Hematopoietic multipotent progenitor cell treated with erythropoietin and hydrocortisone succinate and interleukin-3 and kit ligand, for 17 days (in vitro differentiated cells): ENCODE measurements at places on chromosomes 6 and 20.
A peak's percentile ranks its signal among the peaks of the same experiment; 100 is the strongest.

DNA sequence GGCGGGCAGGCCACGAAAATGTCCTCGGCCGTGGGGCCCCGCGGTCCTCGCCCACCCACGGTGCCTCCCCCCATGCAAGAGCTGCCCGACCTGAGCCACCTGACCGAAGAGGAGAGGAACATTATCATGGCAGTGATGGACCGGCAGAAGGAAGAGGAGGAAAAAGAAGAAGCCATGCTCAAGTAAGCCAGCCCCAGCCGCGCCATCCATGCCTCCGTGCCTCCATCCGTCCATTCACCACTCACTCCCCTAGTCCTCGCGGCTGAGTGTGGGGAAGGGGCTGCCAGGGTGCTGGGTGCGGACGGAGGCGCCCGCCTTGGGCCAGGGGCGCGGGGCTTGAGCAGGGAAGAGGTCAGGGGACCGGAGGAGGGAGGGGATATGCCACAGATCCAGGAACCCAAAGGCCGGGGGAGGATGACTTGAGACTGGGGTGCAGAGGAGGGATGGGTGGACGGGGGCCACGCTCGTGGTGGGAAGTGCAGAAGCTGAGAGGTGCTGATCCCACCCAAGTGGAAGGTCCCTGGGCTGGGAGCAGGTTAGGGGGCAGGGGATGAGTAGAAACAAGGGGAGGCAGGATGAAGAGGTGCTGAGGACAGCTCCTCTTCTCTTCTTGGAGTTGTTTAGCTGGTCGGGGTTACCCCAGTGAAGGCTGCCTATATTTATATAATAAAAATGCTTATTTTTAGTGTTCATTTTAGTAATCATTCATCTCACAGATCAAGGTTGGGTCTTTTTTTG is 825 bp downstream of the RIMS1 start:
- no peak for DNase-seq

- no peak for DNase-seq
Observed at GRCh38 chr20:49207076-49207475, 12.1 kb upstream of the DDX27 start.

DNA sequence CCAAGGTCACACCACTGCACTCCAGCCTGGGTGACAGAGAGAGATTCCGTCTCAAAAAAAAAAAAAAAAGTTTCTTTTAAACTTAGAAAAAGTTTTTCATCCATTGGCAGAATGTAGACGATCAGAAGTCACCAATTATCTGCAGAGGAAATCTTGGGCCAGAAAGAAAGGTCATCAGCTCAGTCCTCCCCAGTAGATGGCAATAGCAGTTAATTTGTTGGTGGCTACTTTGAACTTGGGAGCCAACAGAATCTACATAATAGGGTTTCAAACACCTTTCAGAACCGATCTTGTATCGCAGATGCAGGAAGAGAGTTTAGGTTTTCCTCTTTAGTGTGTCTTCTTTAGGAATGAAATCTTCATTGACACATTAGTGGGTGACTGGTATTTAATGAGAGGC is 41.7 kb downstream of the LBP start:
- no peak for DNase-seq

- no peak for DNase-seq
Observed at GRCh38 chr20:46808565-46808964, 86.1 kb upstream of the EYA2 start.

DNA sequence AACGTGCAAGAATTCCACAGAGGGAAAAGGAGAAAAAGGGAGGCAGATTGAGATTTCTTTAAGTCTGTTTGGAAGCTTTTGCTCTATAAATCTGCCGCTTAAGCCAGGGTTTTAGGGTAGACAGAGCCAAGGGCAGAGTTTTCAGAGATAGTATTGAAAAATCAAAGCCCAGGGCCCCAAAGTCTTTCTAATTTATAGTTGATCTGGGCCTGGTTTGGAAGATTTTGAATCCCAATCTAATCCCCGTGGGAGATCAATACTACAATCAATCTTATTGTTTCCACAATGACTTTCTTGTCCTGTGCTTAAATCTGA is 3.3 kb downstream of the BMP2 start:
- DNase-seq, result no peak

DNA sequence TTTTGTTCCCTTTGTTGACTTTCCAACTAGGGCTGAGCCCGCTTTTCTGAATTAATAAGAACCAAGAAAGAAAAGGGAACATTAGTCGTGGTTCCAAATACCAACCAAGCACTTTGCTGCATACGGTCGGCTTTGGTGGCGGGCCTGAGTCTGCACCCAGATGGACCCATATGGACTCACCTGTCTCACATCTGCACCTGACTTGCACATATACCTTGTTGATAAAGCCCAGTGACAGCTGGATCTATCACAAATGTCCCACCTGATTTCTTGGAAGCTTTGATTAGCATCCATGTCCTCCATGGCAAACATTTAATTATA is 39.0 kb downstream of the TPD52L1 start:
- DNase-seq, result no peak

- no peak for DNase-seq
Observed at GRCh38 chr6:140670021-140670420, 1295.6 kb upstream of the CITED2 start.

DNA sequence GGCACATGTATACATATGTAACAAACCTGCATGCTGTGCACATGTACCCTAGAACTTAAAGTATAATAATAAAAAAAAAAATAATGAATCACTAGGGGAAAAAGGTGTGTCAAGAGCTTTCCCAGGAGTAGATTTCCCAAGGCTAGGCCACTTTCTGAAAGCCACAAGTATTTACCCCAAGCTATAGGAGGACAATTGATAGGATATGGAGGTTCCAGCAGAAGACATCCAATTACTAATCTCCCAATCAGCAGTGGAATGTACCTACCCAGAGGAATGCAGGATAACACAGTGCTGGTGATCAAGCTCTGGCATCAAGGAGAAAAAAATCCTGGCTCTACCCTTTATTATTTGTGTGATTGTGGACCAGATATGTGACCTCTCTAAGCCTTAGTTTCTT is 562.7 kb downstream of the RFPL4B start:
- DNase-seq, result no peak

GRCh38 chr6:7132398-7133035 is 24.8 kb downstream of the RREB1 start:
- DNase-seq, result no peak

GRCh38 chr20:32610472-32611218 is 25.5 kb upstream of the NOL4L start:
- DNase-seq, result no peak

GRCh38 chr6:52515219-52515960 is 61.5 kb downstream of the TRAM2 start:
- no peak for DNase-seq

DNA sequence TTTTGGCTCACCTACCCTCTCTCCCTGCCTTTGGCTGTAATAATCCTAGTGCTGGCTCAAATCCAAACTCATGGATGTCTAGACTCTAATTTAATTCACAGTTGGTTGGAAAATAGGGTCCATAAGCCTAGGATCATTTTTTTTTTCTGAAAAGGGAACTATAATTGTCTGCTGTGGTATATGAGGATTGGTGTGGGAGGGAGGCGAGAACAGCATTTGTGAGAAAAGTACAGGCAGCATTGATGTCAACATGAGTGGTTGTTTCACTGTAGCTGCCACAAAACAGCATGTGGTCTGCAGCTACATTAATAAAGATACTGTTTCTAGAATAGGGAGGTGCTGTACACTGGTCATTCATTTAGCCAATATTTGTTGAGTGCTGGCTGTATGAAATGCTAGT is 18.6 kb upstream of the POLR1H start:
- no peak for DNase-seq

DNA sequence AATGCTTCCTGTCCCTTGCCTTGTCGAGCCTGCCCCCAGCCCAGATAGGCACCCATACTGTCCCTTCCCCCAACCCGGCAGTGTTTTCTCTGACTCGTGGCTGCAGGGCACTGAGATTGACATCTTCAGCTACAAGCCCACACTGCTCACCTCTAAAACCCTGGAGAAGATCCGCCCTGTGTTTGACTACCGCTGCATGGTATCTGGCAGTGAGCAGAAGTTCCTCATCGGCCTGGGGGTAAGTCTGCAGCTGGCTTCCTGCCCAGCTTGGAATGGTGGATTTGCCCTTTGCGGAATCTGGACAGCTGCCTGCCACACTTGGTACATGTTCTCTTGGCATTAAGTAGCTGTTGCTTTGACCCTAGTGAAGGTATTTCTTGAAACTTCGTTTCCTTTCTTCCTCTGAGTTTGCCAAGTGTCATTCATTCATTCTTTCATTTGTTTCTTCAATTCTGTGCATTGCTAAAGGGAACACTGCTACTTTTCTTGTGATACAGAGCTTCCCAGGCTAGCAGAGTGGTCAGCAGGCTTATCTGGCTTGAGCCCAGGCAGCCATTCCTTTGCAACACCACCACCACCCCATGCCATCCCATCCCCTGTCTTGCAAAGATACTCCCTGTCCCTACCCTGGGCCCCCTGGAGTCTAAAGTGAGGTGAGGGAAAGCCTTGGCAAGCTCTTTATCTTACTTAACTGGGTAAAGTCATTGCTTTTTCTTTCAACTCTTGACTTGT is 26.2 kb downstream of the CCDC167 start:
- DNase-seq, result no peak

- DNase-seq, result no peak
Observed at GRCh38 chr6:47278545-47278944, 31.2 kb downstream of the TNFRSF21 start.

DNA sequence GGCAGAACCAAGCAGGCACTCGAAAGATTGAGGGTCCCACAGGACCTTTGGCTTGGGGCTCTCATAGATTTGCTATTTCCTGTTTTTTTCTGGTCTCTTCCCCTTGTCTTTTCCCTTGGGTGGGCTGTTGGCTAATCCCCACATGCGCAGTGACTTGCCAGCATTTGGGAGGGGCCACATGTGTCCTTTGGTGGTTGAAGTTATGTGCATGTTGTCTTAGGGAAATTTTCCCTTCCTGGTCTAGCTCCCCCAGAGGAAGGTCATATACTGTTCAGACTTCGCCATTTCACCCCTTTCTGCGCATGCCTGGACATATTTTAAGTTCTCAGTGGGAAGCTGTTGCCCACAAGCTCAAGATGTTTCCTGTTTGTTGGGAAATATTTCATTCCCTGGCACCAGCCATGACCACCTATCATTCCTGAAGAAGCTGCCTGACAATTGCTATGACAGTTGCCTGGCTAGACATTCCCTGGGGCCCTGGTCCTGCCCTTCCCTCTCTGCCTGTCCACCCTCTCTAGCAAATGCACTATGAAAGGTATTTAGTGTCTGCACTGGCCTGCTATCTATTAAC is 156.2 kb upstream of the THBS2 start:
- no peak for DNase-seq

- no peak for DNase-seq
Observed at GRCh38 chr6:114707081-114707620, 364.3 kb upstream of the HS3ST5 start.

DNA sequence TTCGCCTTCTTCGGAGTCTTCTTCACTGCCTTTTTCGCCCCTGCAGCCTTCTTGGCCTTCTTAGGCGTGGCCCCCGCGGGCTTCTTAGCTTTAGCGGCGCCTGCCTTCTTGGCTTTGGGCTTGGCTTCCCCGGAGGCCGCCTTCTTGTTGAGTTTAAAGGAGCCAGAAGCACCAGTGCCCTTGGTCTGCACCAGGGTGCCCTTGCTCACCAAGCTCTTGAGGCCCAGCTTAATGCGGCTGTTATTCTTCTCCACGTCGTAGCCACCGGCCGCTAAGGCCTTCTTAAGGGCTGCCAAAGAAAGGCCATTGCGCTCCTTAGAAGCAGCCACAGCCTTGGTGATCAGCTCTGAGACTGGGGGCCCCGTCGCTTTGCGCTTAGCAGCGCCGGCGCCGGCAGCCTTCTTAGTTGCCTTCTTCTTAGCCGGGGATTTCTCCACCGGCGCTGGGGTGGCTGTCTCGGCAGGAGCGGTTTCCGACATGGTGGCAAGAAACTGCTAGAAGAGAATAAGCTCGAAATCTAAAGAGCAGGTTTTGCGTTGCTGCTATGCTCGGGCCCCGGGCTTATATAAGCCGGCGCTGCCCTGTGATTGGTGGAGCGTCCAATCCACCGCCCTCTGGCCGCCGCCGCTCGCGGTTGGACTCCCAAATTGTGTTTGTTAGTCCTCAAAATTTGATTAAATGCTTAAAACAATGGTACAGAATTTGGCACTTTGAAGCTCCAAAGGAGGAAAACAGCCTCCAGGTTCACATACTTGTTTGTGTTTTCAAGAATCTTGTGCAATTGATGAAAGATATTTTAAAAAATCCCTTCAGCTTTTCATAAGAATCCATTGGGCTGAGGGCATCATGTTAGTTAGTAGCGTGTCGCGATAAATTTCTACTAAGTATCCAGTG is 44.9 kb downstream of the OR2B2 start:
- DNase-seq, result peak; percentile 85

- no peak for DNase-seq
Observed at GRCh38 chr20:2237059-2237458, 58.7 kb upstream of the TGM3 start.

DNA sequence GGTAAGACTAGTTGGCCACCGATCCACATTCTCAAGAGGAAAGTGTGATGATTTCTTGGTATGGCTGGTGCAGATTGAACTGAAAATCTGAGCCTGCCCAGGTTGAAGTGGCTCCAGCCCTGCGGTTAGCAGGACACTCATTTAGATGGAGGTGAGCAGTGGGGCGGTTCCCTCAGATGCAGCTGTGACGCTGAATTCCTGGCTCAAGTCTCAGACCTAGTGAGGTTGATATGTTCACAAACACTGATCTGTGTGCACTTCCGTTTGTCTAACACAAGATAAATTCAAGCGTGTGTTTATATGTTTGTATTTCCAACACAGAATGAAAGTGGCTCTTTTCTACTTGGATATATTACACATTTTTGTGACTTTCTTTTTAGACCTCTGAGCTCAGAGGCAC is 83.4 kb upstream of the FRMD1 start:
- no peak for DNase-seq

GRCh38 chr6:40688214-40688761 is 101.1 kb upstream of the LRFN2 start:
- peak; percentile 28 for DNase-seq

DNA sequence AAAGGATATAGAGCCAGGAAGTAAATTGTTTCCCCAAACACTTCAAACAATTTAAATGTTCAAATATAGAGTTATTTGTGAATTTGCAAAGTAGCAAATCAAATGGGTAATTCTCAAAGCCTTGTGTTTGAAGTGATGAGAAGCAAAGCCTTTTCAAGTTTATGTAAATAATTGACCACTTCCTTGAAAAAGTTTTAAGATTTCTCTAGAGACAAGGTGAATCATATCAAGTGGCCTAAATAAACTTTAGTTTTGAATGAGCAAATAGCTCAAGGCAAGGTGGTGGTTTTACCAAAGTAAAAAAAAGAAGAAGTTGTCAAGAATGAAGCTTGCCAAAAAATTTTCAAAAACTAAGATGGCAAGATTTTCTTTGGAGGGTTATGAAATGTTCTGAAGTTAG is 42.6 kb upstream of the IFNGR1 start:
- DNase-seq, result no peak

DNA sequence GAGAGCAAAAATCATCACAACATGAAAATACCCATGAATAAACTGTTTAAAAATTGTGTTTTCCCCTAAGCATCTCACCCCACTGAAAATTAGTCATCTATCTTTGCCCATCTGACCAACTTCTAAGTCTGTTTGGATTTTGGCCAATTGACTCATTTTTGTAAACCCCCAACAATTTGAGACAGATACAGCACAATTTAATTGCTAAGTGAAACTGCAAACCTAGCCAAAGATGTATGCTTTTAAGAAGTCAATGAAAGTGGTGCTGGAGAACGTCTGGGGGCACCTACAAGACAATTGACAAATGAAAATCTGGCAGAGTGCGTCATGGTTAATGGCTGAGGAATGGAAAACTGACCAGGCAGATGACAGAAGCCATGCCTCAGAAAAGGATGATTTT is 30.9 kb upstream of the SLC24A3 start:
- no peak for DNase-seq
